ENCODE measurements at places on chromosomes 7 and 10.

DNA sequence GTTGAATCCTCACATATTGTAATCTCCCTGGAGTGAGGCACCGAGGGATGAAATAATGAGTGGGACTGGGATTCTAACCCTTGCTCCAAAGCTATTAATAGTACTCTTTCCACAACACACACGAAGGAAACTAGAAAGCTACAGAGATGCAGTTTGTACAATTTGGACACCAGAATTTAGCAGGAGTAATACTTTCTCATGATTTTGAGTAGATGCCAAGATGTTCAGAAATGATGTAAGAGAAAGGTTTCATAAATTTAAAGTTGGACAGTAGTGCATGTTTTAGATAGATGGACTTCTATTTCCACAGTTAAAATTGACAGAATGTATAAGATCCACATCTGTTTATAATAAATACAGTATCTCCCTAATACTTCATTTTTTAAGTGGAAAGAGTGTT is 46.5 kb downstream of the PRR15 start:
- no peak for DNase-seq

DNA sequence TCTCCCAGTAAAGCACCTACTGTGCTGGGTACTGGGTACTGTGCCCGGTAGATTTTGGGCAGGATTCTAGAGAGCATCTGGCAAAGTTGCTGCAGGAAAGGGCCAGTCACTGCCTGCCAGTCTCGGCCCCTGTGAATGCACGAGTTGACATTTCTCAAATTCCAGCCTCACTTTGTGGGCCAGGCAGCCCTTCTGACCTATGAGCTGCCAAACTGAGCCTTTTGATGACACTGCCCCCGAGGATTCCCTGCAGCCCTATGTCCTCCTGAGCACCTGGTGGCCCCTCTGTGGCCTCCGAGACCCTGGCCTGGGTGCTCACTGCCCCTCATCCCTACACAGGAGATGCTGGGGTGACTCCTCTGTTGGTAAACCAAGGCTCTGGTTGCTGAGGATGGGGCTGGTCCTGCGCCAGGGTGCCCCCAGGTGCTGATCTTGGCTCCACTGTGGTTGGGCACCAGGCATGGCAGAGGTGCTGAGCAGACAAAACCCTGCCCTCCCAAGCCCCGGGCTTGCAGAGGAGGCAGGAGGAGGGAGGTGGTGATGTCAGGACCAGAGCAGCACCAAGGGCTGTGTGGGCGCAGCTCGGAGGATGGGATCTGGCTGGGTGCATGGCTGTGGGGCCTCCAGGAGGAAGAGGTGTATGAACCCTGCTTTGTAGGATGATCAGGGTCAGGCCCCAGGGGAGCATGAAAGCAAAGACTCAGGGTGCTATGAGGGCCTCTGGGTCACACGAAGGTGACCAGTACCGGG is 16.2 kb downstream of the LHPP start:
- DNase-seq = no peak

DNA sequence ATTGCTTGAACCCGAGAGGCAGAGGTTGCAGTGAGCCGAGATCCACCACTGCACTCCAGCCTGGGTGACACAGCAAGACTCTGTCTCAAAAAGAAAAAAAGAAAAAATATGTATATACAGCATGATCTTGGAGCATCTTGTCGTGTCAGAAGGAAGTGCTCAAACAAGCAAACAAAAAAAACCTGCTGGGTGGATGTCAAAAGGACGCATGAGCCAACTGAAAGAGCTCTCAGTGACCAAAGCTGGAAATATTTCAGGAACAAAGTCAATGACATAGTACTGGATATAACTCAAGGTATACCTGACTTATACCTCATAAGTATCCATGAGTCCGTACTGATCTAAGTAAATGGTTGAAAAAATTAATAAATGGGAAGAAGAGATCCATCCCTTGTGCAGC is 94.6 kb upstream of the ANLN start:
- DNase-seq = no peak

- no peak for DNase-seq
These were observed 1.1 kb upstream of the MNX1 start for GRCh38 chr7:157011333-157012112.

DNA sequence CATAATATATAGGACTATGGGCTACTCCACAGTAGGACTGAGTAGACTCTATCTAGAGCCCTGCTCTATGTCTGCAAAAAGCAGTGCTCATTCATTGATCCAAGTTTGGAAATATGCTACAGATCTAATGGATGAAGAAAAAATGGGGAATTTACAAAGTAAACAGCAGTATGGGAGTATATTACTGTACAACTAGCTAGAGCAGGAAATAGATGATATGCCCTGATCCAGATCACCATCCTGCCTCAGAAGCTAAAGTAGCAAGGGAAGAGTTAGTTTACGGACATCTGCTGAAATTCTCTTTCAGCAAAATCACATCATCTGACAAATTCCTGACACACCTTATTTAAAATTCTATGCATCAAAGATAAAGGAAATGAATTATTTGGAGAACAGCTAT is 168.2 kb upstream of the SEMA3A start:
- DNase-seq = no peak

DNA sequence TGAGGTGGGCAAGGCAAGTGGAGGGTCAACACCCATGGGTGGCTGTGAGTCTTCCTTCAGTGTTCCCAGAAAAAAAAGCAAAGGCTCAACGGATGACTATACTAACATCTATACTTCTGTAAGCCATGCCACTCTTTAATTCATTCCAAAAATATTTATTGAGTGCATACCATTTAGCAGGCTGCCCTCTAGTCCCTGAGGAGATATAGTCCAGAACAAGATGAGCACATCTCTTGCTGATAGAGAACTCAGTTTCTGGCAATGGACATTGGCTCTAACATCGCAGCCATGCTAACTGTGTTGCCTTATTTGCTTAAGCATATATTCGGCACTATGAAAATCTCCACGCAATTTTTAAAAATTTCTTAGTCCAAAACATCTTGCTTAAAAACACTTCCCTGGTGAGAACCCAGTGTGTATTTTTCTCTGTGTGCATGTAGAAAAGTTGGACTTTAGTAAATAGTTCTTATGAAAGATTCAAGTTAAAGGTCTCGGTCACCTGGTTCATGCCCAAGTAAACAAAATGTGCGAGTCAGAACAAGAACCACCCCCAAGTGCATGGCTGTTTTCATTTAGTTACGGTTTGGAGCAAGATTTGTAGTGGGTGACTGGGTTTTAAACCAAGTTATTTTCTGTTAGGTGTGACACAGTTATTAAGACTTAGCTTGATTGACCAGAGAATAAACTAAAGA is 69.8 kb downstream of the MET start:
- no peak for DNase-seq

DNA sequence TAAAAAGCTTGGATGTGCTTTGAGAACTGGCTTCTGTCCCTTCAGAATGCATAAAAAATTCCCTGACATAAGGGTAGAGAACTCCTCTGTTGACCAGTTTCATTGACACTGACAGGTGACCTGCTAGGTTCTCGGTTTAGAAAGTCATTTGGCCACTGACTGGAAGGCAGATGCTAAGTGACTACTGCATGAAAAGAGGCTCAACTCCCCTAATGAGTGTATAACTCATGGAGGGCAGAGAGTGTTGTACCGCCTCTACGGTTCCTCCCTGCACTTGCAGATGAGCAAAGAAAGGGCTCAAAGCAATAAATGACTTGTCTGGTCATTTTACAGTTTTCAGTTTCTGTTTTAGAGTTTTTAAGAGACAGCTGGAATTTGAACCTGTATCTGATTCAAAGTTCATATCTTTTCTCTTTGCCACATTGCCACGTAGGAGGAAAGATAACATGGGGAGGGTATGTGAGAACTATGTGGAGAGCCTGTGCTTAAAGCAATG is 2.9 kb upstream of the FGL2 start:
- DNase-seq = no peak

DNA sequence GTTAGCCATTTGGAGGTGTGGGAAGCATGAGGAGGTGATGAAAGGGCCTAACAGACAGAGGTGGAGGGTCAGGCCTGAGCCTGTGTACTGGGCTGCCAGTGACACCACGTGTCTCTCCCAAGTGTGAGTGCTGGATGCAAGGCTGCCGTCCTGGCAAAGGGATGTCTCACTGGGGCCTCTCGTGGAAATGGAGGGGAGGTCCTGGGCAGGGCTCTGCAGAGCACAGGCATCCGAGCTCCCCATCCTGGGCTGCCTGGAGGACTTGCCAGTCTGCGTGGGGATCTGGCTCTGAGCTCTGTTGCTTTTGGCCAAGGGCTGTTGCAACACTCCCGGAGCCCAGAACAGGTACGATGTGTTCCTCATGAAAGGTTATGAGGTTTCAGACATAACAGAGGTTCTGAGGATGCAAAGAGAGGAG is 77.3 kb downstream of the GRK5 start:
- no peak for DNase-seq

- DNase-seq = no peak
These were observed 11.4 kb downstream of the KDM7A start for GRCh38 chr7:140165422-140165821.

DNA sequence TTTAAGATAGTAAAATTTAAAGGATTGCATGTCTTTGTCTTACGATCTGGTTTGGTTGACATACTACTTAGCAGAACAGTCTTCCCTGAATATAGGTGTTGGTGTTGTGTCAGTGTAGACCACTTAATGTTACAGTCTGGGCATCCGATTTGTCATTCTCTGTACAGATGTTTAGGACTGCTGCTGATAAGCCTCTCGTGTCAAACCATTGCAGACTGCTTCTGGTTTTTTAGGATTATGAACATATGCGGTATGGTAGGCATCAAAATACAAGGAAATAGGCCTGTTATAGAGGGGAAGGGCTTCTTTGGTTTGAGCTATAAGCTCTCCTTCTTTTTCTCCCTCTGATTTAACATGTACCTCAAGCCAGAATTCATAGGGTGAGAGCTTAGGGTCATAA is 7.4 kb downstream of the CYP3A43 start:
- no peak for DNase-seq

GRCh38 chr10:87505366-87506111 is 846 bp downstream of the MINPP1 start:
- DNase-seq = no peak

- DNase-seq = peak; percentile 66
These were observed 22.0 kb upstream of the SLF2 start for GRCh38 chr10:100890673-100891317.

GRCh38 chr7:148238761-148239325 is 351.7 kb upstream of the C7orf33 start:
- DNase-seq = no peak

- DNase-seq = no peak
These were observed 46.9 kb upstream of the TRIM8 start for GRCh38 chr10:102597131-102597991.

DNA sequence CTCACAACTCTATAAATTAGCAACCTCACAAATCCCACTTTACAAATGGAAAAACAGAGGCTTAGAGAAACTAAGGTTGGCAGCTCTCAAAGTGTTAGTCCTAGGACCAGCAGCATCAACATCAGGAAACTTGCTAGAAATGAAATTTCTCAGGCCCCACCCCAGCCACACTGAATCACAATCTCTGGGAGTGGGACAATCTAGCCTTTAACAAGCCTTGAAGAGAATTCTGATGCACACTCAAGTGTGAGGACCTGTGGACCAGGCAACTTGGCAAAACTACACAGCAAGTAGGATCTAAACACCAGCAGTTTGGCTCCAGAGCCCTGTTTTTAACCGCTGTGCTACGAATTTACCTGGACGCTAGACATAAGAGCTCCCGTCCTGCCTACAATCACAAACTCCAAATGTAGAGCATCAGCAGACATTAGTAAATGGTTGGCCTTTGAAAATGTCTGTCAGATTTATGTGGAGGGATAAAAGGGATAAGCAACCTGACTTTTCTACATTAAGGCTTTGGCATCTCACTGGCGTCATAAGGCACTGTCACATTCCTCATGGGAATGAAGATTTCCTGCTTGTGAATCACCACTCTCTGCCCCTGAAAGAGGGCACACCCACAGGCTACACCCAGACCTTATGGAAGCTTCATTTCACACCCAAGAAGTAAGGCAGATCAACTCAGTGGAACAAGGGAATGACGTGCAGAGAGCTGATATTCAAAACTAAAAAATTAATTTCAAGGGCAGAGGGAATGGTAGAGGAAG is 34.5 kb downstream of the PPP1R3C start:
- DNase-seq = peak; percentile 85

DNA sequence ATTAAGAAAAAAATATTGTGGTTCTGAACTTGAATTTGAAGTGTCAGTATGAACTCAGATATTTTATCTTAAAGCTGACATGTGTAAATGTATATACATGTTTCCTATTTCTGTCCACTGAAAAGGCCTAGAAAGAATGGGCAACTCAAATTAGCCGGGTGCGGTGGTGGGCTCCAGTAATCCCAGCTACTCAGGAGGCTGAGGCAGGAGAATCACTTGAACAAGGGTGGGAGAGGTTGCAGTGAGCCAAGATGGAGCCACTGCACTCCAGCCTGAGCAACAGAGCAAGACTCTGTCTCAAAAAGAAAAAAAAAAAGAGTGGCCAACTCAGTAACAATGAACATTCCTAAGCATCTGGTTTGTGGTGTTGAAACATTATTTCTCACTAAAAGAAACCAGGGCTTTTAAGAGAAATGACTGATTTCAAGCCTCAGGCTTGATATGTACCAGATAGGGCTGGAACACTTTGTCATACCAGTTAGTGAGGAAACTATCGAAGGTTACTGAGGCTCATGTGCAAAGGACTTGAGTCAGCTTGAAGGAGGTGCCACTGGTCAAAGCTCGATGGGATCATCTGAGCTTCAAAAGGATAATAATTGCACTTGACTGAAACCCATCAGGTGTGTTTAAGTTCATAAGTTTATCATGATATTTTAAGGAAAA is 40.5 kb downstream of the AOAH start:
- DNase-seq = no peak

DNA sequence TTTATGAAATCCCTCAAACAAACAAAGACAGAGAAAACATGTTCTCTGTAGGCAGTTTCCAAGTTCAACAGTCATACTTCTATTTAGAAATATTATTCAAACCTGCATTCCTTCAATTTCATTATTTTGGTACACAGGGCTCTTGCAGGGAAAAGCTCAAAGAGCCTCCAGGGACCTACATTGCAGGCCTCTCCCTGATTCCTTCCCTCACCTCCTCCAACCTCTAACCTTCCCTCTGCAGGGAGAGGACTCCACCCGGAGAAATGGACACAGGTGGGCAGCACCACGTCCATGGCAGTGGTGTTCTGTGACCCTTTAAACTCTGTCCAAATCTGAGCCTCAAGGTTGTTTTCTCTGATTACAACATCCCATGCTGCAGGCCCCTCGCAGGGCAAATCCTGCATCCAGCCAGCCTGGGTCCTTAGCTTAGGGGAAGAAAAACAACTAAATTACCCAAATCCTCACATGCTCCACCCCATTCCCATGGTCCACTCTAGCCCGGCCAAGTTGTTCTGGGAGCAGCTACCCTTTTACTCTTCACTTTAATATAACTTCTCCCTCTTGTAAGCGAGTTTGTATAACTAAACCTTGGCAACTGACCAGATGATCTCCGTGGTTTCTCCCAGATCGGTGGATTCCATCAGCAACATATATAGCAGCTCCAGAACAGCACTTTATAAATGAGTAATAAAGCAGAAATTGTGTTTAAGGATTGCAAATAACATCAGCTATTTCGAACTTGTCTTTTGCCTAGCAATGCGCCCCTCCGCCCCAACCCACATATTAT is 129.8 kb downstream of the CUBN start:
- peak; percentile 91 for DNase-seq

DNA sequence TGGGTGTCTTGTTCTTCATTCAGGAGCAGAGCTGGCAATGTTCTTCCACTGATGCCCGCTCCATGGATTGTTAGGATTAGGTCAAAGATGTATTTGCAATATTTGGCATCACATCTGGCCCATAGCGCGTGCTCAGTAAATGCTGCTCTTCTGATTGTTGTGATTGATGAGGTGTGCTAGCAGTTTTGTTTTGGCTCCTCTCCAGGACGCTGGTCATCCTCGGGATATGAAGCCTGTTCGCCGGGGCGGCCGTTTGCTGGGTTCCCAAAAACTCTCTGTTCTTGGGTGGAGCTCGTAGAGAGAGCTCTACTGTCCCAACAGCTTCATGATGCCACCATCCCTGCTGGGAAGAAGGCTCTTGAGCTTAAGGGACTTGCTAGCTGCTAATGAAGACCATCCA is 96.9 kb downstream of the XRCC2 start:
- DNase-seq = no peak
